Stomach (tissue), 19 donors: ENCODE measurements at places on chromosomes 11 and 22. TPM values are rescaled to one million over a fixed set of nuclear protein-coding genes. Genes with fewer than 3 reads are reported as not detected.

DNA sequence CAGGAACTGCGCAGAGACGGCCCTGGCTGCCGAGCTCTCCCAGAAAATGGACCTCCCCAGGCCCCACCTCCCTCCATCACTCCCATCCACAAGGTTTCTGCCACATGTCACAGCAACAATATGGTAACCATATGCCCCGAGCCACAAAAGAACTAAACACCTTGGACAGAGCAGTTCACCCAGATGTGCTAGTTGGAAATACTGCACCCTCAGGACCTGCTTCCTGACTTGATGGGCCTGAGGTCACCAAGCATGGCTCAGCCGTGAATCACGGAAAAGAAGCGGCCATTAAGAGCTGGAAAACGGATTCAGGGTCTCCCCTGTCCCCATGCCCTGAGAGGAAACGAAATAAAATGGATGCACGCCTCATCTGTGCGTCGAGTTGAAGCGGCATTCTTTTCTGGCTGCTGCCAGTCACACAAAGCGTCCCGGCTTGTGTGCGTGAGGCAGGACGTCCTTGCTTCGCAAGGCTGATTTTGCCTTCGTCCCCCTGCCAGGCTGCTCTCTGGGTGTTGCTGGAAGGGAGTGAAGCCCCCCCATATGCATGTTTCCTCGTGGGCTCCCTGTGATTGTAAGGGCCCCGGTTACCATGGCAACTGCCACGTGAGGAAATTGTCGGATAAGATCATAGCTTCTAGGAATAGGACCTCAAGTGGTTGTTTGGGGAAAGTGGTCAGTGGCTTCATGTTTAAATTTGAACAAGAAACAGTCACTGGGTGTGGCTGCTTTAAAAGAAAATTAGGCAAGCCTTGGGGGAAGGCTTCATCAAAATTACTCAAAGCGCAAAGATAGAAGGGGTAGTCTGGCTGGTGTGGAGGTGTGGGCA is 51.7 kb downstream of the FLI1 start:
- no peaks in the 10 kb centered on the region for H3K36me3 ChIP-seq
- H3K27me3 ChIP-seq: no peaks in the 10 kb centered on the region
- H3K4me3 ChIP-seq: no peak overlapping the region
- no peak overlapping the region for H3K27ac ChIP-seq

DNA sequence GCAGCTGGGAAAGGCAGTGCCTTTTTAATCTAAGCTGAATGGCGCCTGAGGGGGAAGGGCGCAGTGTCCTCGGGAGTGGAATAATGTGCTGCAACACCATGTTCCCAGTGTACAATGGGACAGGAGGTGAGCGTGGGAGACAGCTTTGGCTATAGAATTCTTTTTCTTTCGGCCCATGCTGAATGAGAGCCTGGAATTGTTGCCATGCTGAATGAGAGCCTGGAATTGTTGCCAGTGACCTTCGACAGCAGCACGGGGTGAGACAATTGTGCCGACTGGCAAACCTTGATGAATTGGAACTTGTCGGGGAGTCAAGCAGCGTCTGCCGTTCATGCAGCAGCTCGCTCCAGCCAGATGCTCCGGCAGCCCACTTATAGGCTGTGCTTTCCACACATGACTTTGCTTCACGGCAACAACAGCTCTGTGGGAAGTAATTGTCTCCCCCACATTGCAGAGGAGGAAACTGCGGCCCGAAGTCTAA is 141.4 kb upstream of the E2F8 start:
- no peak for DNase-seq
- H3K27me3 ChIP-seq: peaks cover 19% of the 10 kb centered on the region
- H3K27ac ChIP-seq: no peak overlapping the region
- no peak overlapping the region for H3K4me3 ChIP-seq

The MFRP gene
- total RNA-seq: not detected

DNA sequence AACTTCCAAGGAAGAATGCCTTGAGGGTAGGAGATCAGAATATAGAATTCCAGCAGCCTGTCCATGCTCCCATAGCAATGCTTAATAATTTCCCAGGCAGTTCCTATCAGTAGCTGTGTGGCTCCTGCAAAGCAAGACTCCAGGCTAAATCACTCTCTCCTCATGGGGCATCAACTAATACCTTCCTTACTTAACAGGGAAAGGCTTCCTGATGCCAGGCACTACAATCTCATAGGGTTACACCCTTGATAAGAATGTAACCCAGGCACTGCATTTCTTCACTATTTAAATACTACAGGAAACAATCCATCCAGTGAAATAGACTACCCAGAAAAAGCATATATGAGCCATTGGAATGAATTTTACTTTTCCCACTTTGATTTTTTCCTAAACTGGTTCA is 615.0 kb upstream of the ARHGAP42 start:
- H3K4me1 ChIP-seq: peaks cover 11% of the 10 kb centered on the region
- no peak overlapping the region for H3K27ac ChIP-seq
- DNase-seq: no peak
- no peaks in the 10 kb centered on the region for H3K36me3 ChIP-seq

The PANX3 gene
- not detected for total RNA-seq

- H3K4me1 ChIP-seq: no peaks in the 10 kb centered on the region
- no peak overlapping the region for H3K4me3 ChIP-seq
- no peak for DNase-seq
- H3K36me3 ChIP-seq: peaks cover 93% of the 10 kb centered on the region
Observed at GRCh38 chr11:117375960-117376359, 48.3 kb downstream of the CEP164 start.

DNA sequence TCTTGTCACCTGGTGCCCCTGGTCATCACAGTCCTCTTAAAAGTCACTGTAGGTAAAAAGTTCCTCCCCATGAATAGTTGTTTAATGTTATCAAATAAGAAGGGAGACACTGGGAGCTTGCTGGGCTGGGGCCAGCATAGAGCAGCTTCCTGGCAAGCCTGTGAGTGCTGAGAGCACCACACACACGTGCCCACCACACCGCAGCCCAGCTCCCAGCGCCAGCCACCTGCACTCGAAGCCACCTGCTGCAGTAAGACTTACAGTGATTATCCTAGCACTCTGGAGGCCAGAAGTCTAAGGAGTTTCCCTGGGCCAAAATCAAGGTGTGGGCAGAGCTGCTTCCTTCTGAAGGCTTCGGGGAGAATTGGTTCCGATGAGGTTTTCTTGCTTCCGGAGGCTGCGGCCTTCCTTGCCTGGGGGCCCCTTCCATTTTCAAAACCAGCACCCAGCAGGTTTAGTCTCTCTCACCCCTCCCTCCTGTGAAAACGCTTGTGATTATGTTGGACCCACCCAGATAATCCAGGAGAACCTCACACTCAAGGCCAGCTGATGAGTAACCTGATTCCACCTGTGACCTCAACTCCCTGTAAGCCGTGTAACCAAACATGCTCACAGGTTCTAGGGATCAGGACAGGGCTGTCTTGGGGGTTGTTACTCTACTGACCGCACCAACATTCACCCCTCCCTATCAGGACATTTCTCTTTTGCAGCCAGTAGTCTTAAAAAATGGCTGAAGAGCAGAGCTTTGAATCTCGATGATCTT is 687.2 kb downstream of the TBC1D22A start:
- H3K4me1 ChIP-seq: no peaks in the 10 kb centered on the region
- no peaks in the 10 kb centered on the region for H3K36me3 ChIP-seq
- no peaks in the 10 kb centered on the region for H3K27me3 ChIP-seq

- H3K27ac ChIP-seq: peak overlapping the region; percentile 47
- H3K4me3 ChIP-seq: no peak overlapping the region
- no peak for DNase-seq
- H3K4me1 ChIP-seq: peaks cover 27% of the 10 kb centered on the region
Observed at GRCh38 chr22:36510966-36511881, 4.4 kb upstream of the FOXRED2 start.

- no peaks in the 10 kb centered on the region for H3K36me3 ChIP-seq
- H3K27ac ChIP-seq: no peak overlapping the region
- no peaks in the 10 kb centered on the region for H3K27me3 ChIP-seq
Observed at GRCh38 chr11:27871056-27871455, 170.8 kb upstream of the BDNF start.

DNA sequence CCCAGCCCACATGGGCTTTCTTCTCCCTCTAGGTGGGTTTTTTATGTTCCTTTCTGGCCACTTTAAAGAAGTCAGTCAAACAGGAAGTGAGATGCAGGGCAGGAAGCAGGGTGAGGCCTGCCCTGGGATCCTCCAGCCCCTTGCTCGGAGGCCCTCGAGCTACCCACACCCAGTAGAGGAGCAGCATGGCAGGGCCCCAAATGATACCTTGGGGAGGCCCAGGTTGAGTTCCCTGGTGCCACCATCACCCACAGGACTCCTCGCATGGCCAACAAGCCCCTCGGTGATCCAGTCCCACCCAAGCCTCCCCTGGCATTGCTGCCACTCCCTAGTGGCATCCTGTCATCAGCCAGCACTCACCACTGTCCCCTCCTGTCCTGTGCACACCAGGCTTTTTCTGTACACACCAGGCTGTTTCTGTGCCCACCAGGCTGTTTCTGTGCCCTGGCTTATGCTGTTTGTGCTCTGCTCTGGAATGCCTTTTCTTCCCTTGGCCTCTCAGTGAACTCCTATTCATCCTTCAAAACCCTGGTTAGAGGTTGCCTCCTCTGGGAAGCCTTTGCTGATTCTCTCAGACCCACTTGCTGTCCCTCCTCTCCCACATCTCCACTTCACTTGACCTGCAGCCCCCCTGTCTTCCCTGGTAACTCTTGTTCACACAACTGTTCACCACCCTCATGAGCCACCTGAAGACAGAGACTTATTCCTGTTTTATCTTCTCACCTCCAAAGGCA is 3.1 kb upstream of the PTGDR2 start:
- peak overlapping the region; percentile 25 for H3K27ac ChIP-seq
- no peaks in the 10 kb centered on the region for H3K27me3 ChIP-seq
- DNase-seq: no peak
- no peaks in the 10 kb centered on the region for H3K36me3 ChIP-seq

The TSKU gene
- 20.4 TPM for total RNA-seq
